ENCODE measurements at places on chromosomes 1 and 21.
A peak's percentile ranks its signal among the peaks of the same experiment; 100 is the strongest.

DNA sequence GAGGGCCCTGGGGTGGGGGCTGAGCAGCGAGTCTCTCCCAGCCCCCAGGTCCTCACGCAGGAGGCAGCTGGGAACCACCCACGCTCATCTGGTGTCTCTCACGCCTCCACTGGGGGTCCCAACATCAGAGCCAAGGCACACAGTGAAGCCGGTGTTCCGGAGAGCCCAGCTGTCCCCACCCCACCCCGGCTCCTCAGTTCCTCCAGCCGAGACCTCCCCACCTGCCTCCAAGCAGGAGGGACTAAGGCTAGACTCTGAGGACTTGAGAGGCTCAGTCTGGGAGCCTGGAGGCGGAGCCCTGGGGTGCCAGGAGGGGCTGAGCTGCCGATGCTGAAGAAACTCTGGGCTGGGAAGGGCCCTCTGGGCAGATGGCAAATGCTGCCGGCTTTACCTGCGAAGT is 1.6 kb upstream of the HPCA start:
- DNase-seq: no peak

DNA sequence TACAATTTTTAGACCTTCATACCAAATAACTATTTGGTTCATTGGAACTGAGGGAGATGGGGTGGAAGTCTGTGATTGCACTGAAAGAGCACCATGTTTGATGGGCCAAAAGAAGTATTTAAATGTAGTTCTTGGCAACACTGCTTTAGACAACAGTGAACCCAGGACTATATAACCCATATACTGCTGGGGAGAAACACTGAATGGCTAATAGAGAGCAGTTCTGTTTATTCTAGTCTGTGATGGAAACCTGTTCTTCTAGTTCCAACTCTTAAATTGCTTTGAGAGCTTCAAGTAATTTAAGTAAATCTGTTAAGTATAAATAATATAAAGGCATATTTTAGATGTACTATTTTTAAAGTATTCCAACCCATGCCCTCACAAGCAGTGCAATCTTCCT is 96.3 kb downstream of the NIBAN1 start:
- no peak for DNase-seq

DNA sequence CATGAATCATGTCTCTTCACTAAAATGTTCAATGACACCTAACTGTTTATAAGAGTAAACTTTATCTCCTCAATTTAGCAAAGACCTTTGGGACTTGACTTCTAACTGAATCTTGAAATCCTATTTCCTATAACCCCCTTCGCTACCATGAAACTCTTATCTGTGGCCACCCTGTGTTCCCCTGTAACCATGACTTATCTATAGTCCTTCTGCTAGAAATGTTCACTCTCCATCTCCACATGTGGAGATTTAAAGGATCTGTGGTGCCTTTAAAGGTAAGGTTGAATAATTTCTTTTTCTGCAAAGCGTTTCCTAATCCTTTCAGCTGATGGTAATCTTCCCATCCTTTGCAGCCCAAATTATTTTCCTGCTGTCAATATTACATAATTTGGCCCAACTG is 436.3 kb upstream of the RUNX1 start:
- DNase-seq: no peak

- no peak for DNase-seq
Observed at GRCh38 chr1:198934426-198934825, 295.6 kb downstream of the PTPRC start.

- DNase-seq: no peak
Observed at GRCh38 chr1:66519992-66520391, 14.0 kb upstream of the SGIP1 start.

DNA sequence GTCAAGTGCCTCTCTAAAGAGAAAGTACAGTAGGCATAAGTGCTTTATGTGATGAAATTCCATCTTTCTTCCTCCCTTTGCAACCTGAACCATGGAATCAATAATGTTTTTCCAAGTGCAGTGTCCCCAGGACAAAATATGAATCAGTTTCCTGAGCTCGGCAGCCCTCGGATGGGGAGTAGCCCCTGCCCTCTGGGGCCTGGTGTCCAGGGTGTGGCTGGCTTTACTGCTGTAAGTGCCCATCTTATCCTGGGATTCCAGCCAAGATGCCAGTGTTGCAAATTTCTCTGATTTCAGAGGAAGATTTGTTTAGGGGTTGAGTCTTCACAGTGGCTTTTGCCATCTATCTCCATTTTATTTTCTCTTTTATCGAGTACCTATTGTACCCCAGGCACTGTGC is 40.5 kb upstream of the SRP9 start:
- DNase-seq: no peak

GRCh38 chr1:201702936-201703335 is 126.0 kb upstream of the IPO9 start:
- DNase-seq: no peak

- no peak for DNase-seq
Observed at GRCh38 chr1:19664453-19665185, at the start of gene HTR6. Gene HTR6 (plus strand): TSS chr1:19664875. CDS start chr1:19665754, 879 bp downstream.

DNA sequence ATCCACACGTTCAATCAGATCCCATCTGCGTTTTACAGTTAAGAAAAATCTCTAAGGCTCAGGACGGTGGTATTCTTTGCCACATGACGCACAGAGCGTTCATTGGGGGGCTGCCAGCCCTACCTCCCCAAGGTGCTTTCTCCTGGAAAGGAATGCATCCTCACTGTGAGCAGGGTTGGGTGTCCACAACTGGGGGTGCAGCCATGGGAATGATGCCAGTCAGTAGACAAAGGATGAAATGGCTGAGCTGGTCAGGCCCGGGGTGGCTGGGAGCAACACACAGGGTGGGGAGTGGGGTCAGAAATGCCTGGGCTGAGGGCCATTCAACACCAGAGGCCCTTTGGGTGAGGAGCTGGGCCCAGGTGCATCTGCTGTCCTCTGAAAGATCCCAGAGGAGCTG is 25.9 kb downstream of the OPTC start:
- DNase-seq: no peak

GRCh38 chr1:181608948-181609347 is 125.6 kb downstream of the CACNA1E start:
- no peak for DNase-seq

GRCh38 chr1:154520333-154520732 is 18.1 kb upstream of the SHE start:
- no peak for DNase-seq

DNA sequence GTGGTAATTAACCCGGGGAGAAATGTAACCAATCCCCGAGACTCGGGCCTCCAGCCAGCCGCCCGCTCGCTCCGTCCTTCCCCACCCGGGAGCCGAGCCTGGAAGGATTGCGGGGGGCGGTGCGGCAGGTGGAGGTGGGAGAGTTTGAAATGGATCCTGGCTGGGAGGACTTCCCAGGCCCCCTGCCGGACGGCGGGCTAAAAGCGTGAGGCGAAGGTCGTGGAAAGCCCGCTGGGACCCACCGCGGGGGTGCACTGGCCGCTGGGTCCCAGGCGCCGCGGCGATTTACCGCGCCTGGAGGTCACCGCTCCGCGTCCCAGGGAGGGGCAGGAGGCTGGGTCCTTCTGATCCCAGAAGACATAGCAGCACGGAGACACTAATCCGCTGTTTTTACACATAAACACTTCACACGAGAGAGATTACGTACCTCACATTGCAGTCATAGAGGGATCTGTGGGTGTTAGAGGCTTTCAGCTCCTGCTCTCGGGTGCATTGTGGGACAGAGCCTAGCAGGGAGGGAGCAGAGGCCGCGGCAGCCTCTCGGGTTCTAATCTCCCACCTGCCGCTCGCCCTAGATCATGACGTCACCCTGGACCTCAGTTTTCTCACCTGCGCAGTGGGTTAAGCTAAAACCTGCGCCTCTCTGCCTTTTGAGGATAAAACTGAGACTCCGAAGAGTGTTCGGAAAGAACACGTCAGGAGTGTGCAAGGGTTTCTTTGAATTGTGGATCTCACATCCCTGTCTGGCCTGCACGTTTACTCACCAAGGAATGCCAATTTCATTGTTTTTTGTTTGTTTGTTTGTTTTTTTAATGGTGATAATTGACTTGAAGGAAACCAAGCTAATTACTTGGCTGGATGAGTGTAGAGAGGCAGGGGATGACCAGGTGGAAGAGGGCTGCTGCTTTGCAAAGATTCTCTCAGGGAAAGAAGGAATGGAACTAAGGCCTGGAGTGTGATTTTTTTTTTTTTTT is 17.1 kb upstream of the TMEM9 start:
- DNase-seq: peak; percentile 76

DNA sequence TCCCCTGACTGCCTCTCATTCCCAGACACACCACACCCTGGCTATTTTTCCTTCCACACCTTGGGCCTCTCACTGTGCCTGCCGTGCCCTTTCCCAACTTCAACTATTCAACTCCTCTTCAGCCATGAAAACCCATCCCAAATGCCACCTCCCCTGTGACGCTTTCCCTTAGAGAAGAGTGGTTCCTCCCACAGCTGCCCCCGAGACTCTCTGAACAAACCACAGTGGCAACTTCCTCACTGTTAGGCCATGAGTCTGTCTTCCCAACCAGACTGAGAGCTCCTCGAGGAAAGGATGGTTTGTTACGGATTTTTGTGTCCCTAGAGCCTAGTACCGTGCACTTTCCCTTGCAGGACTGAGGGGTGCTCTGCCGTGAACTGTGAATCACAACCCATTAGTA is 59.2 kb downstream of the LRRN2 start:
- DNase-seq: no peak

- no peak for DNase-seq
Observed at GRCh38 chr21:42027822-42028765, 17.9 kb upstream of the ZBTB21 start.

DNA sequence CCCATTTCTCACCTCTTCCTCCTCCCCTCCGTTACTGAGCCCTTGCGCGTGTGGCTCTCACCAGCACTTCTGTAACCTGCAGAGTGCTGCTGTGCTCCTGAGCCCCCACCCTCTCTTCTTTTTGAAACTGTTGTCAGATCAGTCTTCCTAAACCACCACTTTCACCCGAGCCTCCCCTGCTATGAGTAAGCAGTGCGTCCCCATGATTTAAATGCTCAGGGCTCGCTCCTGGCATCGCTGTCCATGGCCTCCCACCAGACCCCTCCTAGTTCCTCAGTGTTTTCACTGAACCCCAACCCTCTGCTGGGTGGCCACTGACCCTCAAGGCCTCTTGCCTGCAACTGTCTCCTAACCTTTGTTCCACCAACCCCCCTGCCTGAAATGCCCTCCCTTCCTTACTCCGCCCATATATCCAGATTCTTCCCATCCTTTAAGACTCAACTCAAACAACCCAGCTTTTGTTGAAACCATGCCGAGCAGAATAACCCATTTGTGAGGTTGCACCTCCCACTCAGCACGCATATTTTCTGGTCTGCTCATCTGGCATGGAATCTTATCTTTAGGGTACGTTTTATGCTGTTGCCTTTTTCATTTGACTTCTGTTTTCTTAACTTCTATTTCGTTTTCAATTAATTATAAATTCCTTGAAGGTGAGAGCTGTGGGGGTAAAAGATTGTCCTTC is 64.5 kb upstream of the FAM3B start:
- no peak for DNase-seq

- DNase-seq: no peak
Observed at GRCh38 chr1:111552587-111552986, 49.2 kb upstream of the ADORA3 start.

- DNase-seq: peak; percentile 75
Observed at GRCh38 chr1:234755449-234755863, 145.5 kb upstream of the IRF2BP2 start.

GRCh38 chr1:9062021-9062471 is 7.4 kb downstream of the SLC2A5 start:
- DNase-seq: no peak

- no peak for DNase-seq
Observed at GRCh38 chr21:14677013-14677412, 130.9 kb upstream of the SAMSN1 start.

DNA sequence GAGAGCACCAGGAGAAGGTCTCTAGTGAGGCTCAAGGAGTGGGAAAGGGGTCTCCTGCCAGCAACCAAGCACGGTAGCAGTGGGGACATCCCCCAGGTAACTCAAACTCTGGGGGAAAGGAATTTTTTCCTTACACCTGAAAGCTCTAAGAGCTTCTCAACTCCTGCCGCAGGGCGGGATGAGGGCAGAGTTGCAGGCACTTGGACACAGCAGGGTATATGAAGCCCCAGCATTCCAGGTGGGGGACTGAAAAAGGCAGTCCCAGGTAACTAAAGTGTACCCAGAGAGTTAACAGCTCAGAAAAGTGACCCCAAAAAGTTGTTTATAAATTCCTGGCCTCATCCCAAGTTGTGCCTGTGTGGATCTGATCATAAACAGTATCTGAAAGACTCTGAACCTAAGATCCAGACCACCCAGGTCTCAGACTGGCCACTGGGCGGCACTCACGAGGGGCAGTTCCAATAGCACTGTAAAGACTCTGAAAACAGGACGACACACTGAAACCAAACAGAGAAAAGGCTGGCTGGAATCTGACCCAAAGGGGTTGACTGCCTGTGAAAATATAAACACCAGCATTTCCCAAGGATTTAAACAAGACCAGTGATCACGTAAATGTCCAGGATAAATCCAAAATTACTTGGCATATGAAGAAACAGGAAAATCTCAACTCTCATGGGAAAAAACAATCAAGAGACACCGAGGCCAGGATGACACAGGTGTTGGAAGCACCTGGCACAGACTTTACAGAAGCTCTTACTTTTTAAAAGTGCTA is 47.5 kb downstream of the HSF2BP start:
- peak; percentile 74 for DNase-seq

DNA sequence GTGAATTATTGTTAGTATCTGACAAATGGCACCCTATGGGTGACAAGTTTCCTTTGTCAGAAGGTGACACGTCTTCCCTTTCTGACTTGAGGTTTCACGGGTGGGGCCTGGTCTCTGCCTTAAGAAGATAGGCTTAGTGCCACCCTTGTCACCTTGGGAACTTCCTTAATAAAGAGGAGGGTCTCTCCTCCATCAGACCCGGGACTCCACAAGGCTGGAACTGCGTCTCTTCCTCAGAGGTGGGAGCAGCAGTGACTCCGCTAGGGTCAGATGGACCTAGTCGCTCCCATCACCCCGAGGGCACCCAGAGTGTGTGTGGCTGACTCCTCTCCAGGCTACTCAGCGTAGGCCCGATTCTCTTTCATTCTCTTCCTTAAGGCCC is 774 bp upstream of the WDTC1 start:
- DNase-seq: no peak

- no peak for DNase-seq
Observed at GRCh38 chr21:42112238-42112637, 41.1 kb downstream of the UMODL1 start.

GRCh38 chr1:54381524-54381923 is 24.7 kb downstream of the SSBP3 start:
- DNase-seq: no peak

GRCh38 chr21:44557491-44558328 is 885 bp downstream of the KRTAP10-3 start:
- DNase-seq: no peak

DNA sequence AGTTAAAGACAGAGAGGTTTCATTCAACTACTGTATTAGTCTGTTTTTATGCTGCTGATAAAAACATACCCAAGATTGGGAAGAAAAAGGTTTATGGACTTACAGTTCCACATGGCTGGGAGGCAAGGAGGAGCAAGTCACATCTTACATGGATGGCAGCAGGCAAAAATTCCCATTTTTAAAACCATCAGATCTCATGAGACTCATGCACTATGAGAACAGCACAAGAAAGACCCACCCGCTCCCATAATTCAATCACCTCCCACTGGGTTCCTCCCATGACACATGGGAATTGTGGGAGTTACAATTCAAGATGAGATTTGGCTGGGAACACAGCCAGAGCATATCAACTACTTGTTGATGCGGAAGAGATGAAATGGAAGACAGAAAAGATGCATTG is 9.2 kb downstream of the GPR161 start:
- DNase-seq: no peak

GRCh38 chr1:81463936-81464837 is 336.5 kb upstream of the ADGRL2 start:
- DNase-seq: no peak
